ENCODE measurements at places on chromosomes 13 and 19.

GRCh38 chr13:52010890-52011631 is at the start of gene ATP7B:
ATP7B (minus strand) TSS chr13:52011450; CDS start chr13:52011337, 113 bp downstream.
- DNase-seq, result peak; percentile 7

DNA sequence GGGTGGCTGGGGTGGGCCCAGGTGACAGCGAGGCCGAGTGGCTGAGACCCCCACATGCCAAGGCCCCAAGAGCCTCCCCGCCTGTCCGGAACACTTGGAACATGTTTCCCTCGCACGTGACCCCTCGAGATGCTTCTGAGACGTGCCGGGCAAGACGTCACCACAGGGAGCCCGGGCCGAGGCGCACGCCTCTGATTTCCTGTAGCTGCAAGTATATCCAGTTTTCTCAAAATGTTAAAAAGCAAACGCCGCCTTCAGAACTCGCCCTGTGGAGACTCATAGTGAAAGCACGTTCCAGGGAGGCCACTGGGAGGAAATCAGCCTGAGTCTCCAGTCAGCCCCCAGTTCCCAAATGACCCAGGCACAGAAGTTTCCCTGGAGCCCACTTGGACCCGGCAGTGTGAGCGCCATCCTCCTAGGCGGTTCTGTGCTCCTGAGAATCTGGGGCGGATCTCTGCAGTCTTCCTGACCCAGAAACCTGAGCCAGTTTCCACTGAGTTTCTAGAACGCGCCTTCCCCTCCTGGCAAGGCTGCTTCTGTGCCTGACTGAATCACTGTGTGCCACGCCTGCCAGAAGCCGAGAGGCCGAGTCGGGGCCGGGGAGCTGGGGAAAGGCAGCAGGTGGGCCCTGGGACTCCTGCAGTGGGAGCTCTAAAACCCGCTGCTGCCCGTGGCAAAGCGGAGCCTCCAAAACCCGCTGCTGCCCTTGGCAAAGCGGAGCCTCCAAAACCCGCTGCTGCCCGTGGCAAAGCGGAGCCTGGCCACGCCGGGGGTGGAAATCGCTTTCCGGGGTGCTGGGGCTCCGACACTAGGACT is 179.3 kb downstream of the KDM4B start:
- no peak for DNase-seq

DNA sequence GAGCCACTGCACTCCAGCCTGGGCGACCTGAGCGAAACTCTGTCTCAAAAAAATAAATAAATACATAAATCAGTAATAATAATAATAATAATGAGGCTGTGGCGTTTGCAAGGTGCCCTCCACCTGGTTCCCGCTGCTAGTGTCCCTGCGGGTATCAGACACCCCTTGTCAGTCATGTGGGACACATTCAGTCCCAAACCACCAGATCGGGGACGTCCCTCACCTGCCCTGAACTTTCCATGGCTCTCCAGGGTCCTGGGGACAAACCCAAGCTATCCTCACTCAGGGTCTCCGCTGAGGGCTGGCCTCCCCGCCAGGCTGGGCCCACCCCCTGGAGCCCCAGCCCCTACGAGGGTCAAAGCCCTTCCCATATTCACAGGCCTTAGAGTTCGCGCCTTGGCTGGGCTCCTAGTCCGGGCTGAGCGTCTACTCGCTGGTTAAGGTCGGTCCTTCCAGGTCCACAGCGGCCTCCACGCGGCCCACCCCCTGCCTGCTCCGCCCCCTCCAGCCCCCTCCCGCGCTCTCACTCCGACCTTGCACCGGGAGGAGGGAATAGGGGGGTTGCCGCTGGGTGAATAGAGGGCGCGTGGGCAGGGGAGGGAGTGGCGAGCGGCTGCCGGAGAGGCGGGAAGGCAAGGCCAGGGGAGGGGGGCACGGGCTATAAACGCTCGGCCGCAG is 349 bp upstream of the KISS1R start:
- DNase-seq, result no peak

GRCh38 chr13:92460479-92460878 is 766.1 kb upstream of the GPC6 start:
- DNase-seq, result no peak

DNA sequence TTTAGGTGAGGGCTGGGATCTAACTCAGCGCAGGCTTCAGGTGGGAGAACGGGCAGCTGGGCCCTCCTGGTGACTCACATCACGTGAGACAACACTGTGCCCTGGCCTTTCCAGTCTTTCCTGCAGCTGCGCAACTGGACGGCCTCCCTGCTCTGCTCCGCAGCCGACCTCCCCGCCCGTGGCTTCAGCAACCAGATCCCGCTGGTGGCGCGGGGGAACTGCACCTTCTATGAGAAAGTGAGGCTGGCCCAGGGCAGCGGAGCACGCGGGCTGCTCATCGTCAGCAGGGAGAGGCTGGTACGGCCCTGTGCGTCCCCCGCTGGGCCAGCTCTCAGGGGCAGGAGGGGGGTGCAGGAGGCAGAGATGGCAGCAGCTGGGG is 8.8 kb downstream of the SPPL2B start:
- no peak for DNase-seq

DNA sequence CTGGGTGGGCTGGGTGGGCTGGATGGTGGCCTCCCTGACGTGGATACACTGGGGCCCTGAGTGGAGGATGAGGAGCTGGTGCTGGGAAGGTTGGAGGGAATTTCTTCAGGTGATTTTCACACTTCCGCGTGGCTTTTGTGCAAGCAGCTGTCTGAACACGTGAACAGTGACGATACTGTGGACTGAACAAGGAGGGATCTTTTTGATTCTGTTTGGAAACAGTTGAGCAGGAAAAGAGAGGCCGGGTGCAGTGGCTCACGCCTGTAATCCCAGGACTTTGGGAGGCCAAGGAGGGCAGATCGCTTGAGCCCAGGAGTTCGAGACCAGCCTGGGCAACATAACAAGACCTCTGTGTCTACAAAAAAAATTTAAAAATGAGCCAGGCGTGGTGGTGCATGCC is 9.1 kb upstream of the GTF2F1 start:
- DNase-seq, result no peak

DNA sequence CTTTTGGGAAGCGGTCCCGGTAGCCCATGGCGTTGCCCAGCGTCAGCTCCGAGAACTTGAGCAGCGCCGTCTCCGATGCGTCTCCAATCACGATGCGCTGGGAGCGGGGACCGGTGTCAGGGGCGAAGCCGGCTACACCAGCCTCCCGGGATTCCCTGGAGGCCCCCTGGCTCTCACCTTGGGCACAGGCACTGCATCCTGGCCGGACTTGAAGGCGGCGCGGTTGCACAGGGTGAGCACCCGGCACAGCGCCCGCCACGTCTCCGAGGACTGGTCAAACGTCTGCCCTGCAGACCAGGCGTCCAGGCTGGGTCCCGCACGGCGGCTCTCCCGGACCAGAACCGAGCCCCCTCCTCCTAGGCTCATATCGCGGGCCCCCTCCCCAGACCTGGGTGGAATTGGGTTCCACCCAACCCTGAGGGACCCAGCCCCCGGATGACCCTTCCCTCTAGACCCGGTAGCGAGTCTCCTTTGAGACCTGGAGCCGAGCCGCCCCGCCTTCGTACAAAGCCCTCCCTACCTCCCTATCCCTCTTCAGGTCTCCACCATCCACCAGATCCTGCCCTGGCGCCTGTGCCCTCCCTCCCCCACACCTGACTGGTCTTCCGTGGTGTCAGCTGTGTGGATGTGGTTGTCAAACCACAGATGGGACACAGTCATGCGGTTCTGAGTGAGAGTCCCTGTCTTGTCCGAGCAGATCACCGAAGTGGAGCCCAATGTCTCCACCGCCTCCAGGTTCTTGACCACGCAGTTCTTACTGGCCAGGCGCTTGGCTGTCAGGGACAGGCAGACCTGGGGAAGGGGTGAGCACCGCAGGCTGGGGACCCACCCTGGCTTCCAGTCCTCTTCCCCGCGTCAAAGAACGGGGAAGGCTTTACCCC is 4.8 kb downstream of the ATP4A start:
- DNase-seq, result no peak

DNA sequence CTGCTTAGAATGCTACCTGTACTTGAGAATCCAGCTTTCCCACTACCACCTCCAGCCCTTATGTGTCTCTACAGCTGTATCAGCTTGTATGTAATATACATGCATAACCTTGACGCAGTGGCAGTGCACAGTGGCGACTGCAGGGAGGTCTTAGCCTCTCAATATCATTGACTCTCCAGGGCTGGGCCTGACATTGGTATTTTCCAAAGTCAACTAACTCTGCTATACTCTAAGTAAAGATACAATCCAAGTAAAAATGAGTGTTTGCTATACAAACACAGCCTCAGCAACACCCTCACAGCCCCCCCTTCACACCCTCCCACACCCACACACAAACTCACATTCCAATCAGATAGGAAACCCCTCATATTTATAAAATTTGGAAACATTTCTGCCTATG is 6.7 kb upstream of the UBL3 start:
- no peak for DNase-seq

DNA sequence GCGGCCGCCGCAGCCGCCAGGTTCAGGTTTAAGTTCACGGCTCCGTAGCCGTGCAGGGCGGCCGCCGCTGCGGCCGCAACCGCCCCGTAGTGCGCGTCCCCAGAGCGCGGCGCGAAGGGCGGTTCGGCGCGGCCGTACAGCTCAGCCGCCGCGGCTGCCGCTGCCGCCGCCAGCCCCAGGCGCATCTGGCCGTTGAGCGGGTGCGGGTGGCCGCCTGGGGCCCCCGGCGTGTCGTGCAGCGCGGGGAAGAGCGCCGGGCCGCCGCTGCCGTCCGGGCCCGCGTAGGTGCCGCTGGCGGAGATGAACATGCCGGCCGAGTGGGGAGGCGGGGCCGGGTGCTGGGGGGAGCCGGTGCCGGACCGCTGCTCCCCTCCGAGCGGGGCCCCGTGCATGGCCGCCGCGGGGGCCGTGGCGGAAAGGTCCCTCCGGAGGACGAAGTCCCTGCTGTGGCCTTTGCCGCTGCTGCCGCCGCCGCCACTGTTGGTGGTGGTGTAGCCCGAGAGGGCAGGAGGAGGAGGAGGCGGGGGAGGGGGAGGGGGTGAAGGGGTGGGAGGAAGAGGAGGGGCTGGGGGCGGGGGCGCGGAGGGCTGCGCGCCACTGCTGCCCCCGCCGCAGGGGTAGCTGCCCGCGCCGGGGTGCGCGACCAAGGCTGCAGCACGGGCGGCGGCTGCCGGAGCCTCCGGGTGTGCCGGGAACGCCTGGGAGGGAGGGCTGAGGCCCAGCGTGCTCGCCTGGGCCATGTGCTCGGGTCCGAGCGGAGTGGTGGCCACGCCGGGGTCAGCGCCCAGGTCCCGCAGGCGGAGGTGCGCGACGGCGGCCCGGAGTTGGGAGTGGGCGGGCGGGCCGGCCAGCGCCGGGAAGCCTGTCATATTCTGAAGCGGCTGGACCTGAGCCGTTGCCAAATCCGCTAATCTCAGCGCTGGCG is 654 bp downstream of the ZIC5 start:
- no peak for DNase-seq

DNA sequence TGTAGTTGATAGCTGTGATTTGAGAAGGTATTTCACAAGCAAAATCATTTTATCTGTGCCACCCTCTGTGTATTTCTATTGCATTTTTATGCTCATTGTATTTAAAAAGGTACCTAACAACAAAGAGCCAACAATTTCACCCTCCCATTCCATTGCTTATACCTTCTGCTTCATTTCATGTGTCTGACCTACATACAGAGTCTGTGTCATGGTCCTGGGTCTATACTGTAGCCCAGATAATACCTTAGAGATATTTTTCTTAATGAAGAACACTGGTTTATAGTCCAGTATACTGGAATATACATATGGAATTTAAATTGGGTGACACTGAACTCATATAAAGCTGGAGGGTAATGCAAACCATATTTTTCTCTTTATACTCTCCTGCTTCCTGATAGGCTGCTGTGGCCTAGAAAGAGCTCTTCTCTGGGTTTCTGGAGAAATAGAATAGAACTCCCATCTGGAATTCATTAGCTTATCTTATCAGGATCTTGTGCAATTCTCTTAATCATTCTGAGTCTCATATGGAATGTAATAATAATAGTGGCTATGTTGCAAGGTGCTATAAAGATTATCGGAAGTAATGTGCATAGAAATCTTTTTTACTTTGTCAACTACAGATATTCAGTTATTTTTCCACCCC is 31.8 kb upstream of the SPART start:
- DNase-seq, result no peak

DNA sequence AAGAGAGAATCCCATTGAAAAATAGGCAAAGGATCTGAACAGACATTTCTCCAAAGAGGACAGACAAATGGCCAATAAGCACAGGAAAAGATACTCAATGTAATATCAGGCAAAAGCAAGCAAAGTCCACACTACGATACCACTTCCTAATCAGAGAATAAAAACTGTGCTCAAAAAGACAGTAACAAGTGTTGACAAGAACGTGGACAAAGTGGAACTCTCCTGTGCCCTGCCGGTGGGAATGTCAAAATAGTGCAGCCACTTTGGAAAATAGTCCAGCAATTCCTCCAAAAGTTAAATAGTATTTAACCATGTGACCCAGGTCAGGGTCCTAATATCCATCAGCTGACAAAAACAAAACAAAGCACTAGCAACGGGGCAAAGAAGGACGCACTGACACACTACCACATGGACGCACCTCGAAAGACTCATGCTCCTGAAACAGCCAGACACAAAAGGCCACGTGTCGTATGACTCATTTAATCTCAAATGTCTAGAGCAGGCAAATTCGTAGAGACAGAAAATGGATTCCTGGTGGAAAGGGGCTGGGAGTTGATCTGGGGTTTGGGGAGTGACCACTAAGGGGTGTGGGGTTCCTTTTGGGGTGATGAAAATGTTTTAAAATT is 5.2 kb downstream of the MIER2 start:
- no peak for DNase-seq

DNA sequence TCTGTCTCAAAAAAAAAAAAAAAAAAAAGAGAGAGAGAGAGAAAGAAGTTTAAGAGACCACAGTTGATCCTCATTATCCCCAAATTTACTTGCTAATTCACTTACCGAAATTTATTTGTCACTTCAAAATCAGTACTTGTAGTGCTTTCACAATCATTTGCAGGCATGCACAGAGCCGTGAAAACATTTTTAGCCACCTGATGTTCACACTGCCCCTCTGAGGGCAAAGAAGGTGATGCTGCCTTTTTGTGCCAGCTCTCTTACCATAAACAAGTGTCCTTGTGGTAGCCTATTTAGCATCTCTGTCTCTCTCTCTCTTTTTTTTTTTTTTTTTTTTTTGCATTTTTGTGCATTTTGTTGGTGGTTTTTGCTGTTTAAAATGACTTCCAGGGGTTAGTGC is 24.1 kb upstream of the CASP14 start:
- no peak for DNase-seq

DNA sequence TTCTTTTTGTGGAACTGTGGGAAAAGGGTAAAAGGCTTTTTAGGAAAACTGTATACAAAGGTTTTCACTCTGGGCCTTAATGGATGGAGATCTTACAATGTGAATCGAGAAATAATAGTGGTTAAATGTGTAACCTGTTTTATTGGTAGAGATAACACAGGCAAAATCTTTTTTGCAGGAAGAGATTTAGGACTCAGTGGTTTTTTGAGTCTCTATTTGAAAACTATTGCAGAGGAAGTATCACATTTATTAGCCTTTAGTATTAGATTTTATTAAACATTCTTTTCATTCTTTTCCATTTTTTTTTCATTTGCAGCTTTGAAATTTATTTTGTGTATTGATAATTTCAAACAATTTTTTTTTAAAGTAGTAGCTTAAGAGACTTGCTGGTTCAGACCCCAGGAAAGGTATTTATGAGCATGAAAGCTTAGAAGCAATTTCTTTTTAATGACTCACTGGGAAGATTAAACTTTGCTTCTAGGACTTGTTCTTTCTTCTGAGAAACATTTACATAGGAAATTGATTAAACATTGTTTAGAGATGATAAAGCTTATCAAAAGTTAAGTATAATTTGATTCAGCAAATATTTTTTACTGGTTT is 10.5 kb downstream of the KLF5 start:
- DNase-seq, result no peak

- DNase-seq, result no peak
These were observed 6.9 kb downstream of the KIR3DL3 start for GRCh38 chr19:54731191-54731590.

- no peak for DNase-seq
These were observed 61.1 kb downstream of the SACS start for GRCh38 chr13:23372264-23372906.

Measured in bone marrow (tissue), 2 donors.